ENCODE measurements at places on chromosomes 6 and 20. TPM values are rescaled to one million over a fixed set of nuclear protein-coding genes. Genes with fewer than 3 reads are reported as not detected.

PPP1R11 gene
- 63.6 TPM for polyA plus RNA-seq

ZNF512B gene
- polyA plus RNA-seq = 6.5 TPM

TFAP2B gene
- polyA plus RNA-seq = 0.63 TPM

BMP5 gene
- not detected for polyA plus RNA-seq

EBF4 gene
- 0.22 TPM for polyA plus RNA-seq

LTA gene
- polyA plus RNA-seq = not detected
